Brain microvascular endothelial cell (primary cell): ENCODE measurements at places on chromosomes 13 and 19.
A peak's percentile ranks its signal among the peaks of the same experiment; 100 is the strongest.

- DNase-seq = no peak
Observed at GRCh38 chr19:16361254-16361653, 36.6 kb downstream of the KLF2 start.

DNA sequence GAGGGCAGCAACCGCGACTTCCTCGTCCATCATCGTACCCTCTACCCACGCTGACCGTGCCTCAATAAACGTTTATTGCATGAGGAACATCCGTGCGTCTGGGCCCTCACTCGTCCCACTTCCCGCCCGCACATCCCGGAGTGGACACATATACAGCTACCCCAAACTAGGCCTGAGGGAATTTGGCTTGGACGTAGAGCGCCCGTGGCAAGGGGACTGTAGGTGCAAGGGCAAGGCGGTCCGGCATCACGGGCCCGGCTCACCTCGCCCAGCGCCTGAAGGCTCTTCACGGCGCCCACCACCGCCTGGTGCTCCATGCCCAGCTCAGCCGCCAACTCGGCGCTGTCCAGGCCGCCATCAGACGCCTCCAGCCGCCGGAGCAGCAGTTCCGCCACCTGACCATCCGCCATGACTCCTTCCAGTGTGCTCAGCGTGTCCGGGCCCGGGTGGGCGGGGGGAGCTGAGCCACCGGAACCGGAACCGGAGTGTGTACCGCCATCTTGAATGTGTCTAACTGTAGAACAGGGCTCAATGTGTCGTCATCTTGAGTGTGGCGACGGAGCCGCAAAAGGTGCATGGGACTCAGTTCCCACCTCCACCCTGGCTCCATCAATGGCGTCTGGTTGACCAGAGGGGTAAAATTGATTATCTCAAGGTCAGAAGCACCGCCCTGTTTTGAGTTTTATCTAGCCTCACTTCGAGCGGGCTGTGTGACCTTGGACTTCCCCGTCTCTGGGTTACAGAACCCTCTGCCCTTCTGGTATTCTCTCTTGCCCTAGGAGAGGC is at the start of gene FARSA:
Gene FARSA, minus strand, starts transcription at position 425 of the 786 bp plus-strand sequence. Its CDS starts 15 bp downstream, at position 410.
- peak; percentile 92 for DNase-seq

DNA sequence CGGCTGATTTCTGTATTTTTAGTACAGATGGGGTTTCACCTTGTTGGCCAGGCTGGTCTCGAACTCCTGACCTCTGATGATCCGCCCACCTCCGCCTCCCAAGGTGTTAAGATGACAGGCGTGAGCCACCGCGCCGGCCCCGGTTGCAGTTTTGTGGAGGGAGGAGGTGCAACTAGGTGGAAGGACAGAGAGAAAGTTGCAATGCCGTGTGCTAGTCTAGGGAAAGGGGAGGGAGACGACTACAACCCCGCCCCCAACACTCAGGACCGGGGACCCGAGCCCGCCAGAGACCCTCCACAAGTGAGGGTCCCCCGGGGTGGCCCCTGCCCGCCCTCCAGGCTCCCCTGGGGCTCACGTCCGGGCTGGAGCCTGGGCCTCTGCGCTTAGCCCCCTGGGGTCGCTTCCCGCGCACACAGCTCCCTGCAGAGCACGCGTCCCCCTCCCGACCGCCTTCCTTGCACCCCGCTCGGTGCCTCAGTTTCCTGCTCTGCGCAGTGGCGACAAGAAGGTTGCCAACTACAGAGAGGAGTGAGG is 1.2 kb upstream of the ARID3A start:
- no peak for DNase-seq

- no peak for DNase-seq
Observed at GRCh38 chr19:47595944-47596343, 13.0 kb upstream of the BICRA start.

DNA sequence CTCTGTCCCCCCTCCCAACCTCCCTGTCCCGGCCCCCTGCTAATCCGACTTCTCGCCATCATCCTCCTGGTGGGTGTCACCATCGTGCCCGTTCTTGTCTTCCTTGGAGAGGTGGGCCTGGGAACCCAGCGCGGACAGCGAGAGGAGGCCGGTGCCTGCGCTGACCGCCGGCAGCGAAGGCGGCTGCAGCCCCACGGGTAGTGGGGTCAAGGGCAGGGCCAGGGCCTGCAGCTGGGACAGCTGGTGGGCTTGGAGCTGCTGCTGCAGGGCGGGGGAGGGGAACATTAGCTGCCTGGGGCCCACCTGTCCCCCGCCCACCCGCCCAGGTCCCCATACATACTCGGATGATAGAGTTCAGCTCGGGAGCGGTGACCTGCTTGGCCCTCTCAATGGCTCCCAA is 8.5 kb downstream of the TLE5 start:
- no peak for DNase-seq

DNA sequence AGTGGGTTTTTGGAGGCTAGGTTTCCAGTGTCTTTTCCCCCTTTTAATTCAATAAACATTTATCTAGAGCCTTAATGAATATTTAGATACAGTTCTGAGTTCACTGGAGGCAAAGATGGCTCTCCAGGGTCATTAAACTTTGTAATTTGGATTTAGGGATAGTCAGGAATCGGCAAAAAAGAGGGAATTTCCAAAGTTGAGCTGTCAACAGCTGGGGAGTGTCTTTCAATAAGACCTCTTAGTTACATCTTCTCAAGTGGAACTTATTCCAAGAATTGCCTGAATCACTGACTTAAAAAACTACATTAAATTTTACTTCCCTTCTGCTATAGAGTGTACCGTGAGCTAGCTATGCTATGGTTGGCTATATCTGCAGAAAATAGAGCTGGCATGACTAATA is 2.0 kb downstream of the LRCH1 start:
- no peak for DNase-seq

DNA sequence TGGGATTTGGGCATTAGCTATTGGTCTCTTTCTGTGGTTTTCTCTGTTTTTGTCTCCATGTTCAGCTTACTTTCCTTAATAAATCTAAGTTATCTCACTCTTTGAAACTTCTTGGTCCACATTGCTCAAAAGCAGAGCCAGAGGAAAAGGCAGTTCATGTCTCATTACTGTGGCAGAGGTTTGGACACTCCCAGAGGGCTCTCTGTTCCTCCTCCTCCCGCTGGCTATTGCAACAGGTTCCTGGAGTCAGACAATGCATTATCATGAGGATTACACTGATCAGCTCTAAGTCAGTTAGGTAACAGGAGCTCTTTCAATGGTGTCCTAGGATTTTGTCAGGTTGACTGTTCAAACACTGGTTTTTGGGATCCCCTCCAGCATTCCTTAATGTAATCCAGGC is 298.8 kb downstream of the NDFIP2 start:
- DNase-seq = no peak

- no peak for DNase-seq
Observed at GRCh38 chr19:7853770-7854128, 20.4 kb downstream of the PRR36 start.

- DNase-seq = peak; percentile 89
Observed at GRCh38 chr13:44259045-44260027, 114.3 kb upstream of the SERP2 start.

DNA sequence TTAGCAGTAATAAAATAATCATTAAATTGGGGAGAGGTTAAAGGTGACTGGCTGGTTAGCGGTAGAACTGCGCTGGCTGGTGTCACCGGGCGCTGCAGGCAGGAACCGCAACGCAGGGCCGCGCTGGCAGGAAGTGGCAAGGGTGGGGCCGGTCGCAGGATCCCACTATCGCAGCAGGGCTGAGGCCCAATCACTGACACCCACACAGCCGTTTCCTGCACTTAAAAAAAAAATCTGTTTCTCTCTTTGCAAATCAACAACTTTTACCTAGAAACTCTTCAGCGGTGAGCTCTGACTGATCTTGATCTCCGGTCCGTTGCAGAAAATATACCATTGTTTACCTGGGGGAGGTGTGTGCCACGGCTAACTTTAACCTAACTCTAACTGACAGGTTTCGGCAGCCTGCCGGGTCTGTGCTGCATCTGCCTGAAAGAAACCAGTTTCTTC is 46.9 kb downstream of the KLF2 start:
- no peak for DNase-seq

GRCh38 chr19:48705431-48705830 is 9.7 kb downstream of the FUT2 start:
- no peak for DNase-seq

DNA sequence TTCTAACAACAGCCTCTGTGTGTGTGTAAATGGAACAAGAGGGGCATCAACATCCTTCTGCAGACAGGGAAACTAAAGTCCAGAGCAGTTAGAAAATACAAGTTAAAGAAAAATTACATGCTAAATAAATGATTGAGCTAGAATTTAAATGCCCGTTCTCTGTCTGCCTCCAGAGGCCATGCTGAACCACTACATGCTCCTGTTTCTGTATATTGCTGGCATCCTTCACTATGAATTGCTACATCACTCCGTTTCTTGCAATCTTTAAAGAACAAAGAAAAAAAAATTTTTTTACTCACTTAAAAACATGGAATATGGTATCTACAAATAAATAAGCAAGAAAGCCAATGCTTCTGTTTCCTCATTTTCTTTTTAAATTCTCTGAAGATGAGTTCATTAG is 47.9 kb downstream of the DCT start:
- no peak for DNase-seq

- peak; percentile 44 for DNase-seq
Observed at GRCh38 chr13:72839831-72840426, 58.0 kb downstream of the PIBF1 start.

DNA sequence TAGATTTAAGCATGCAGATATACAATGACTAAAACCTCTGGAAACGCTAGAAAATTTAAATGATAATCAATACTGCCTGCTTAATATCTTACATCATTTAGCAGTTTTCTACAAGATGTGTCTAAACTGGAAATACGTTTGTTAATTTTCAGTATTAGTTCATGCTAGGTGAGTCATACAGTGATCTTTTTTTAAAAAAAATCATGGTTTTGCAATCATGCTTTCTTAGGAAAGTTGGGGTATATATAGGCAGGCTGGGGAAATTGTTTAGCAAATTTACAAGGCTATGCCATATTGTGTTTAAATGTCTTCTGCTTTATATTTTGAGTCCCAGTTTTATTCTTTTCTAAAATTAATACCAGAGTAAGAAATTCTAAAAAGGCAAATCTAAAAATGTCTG is 245.4 kb upstream of the SPRY2 start:
- no peak for DNase-seq

DNA sequence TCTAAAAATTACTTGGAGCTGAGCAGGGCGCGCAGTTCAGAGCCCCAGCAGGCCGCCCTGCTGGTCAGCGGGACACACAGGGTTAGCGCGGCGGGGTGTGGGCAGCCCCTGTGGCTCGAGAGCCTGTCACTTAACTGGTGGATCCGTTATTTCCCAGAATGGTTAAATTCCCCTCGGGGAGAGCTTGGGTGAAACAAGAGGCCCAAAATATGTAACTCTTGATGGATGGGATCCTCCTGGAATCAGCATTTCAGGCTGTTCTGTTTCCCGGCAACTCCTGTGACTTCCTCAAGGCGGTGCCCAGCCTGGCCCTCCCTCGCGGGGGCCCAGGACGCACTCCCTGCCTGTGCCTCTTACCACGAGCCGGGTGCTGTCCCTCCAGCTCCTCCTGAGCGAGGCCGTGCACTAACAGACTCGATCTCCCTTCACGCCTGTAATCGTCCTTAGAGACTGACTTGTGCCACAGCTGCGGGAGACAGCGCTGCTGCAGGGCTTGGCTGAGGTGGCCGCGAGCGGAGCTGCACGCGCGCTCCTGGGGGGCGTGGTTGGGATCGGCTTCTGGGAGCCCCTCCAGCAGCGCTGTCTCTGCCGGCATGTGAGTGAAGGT is 9.7 kb downstream of the PTBP1 start:
- no peak for DNase-seq

- no peak for DNase-seq
Observed at GRCh38 chr13:32581177-32581786, 5.0 kb upstream of the PDS5B start.

DNA sequence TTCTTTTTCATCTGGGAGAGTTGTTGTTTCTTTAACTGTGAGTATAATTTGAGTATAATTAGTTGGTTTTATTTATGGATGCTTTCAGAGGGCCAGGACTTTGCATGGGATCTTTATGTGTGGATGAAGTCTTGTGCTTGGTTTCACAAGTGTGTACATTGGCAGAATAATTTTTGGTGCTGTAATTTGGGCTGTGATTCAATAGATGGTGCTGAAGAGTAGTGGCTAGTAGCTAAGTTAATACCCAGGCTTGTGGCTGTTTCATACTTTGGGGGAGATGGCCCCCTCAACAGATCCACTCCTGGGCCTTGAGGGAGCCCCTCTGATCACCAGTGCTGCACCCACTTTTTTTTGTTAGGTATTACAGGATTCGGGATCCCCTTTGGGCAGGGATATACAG is 1142.4 kb downstream of the SLITRK1 start:
- DNase-seq = peak; percentile 25

DNA sequence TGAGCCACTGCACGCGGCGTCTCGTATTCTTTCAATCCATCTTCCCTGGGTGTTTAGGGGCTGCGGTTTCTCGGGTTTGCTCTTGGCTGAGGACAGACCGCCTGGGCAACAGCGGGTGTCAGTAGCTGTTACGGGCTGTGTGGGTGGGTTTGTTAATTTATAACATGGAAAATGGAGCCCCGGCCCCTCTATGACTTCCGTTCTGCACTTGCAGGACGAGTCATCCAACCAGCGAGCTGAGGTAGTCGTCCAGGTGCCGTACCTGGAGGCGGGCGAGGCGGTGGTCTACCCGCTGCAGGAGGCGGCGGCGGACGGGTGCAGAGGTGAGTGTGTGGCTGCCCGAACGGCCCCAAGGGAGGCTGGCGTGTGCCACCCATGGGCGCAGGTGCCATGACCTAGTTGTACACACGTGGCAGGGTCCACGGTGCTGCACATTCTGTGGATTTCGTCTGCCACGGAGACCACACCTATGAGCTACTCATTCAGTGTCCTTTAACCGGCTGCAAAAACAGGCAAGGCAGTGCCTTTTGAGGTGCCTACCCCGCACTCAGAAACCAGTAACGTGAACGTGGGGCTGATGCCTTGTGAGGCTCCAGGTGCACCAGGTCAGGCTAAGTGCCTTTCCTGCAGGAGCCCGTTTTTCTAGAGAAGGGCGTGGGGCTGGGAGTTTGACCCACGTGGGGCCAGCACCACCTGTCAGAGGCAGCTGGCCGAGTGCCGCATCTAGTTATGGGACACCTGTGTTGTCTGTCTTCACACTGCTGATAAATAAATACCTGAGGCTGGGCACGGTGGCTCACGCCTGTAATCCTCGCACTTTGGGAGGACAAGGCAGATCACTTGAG is 10.9 kb downstream of the POLR2E start:
- no peak for DNase-seq

DNA sequence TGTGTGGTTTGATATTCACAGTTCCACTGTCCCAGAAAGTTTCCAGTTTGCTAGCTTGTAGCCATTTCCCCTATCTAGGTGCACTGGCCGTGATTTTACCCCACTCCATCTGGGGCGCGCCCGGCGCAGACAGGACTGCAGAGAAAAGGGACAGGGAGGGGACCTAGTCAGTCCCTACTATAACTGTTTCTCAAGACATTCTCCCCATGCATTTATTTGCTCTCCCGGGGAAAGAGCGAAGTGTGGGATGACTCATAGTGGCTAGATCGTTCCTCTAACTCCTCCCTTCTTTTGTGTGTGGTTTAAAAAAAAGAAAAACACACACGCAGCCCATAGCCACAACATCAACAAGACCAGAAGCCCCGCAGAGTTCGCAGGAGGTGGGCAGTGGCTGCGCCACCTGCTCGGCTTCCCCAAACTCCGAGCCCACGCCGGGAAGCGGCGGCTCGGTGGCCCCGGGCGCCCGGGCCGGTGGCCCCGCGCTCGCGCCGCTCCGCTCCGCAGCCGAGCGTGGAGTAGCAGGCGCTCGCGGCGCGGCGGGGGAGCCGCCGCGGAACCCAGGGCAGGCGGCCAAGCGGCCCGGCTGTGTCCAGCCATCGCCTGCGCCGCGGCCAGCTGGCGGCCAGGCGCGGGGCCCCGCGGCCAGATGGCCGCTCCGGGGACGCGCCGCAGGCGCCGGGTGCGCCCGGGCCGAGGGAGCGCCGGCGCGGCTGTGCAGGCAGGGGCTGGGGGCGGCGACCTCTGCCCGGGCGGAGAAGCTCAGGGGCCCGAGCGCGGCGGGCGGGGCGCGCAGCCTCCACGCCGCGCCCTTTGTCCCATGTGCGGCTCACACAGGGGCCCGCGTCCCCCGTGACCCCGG is 653 bp downstream of the TMTC4 start:
- peak; percentile 84 for DNase-seq
